ENCODE measurements at places on chromosomes 13 and 19.

GRCh38 chr19:39546599-39546998, 6.6 kb upstream of the EID2 start:
- DNase-seq = peak; percentile 34

- DNase-seq = no peak
Measured at GRCh38 chr13:30577401-30577852, 40.3 kb upstream of the USPL1 start.

- no peak for DNase-seq
Measured at GRCh38 chr19:7006135-7006704, 15.0 kb downstream of the MBD3L2B start.

GRCh38 chr19:18781885-18782527, 9.1 kb downstream of the COMP start:
- DNase-seq = no peak

DNA sequence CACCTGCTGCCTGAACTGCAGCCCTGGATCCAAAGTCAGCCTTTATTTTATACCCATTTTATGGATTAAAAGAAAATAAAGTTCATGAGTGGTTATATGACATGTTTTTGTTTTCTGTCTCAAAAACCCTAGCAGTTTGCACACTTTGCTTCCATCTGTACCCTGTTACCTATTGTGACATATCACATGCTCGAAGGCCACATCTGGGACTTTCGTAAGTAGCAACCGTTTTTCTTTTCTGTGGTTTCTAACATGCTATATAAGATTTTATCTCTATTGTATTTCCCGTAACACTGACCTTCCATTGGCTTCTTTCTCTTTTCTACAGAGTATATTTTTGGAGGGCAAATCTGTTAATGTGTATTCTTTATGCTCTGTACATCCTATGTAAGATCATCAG, 1007.2 kb downstream of the PCDH9 start:
- DNase-seq = no peak

DNA sequence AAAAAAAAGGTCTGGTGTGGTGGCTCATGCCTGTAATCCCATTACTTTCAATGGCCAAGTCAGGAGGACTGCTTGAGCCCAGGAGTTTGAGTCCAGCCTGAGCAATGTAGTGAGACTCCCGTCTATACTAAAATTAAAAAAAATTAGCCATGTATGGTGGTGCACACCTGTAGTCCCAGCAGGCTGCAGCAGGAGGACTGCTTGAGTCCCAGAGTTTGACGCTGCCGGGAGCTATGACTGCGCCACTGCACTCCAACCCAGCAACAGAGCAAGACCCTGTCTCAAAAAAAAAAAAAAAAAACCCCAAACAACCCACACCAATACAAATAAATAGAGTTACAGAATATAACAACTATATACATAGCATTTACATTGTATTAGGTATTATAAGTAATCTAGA, 65.7 kb downstream of the MICU2 start:
- no peak for DNase-seq

- no peak for DNase-seq
Measured at GRCh38 chr19:663682-664117, 686 bp upstream of the RNF126 start.

DNA sequence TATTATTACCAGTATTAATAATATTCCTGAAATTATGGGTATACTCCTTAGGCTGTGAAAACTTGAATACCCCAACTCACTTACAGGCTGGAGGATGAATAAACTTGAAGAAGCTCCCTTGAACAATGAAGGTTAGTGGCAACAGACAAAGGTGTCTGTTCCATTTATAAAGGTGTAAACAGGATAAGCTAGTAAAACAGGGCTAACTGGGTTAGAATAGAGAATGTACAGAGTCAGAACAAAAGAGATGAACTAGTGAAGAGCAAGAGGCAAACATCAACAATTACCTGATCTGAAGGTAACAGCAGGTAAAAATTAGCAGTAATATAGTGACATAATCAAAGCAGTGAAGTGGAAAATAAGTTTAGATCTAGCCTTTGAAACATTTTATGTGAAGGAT, 23.2 kb downstream of the MICU2 start:
- DNase-seq = no peak

DNA sequence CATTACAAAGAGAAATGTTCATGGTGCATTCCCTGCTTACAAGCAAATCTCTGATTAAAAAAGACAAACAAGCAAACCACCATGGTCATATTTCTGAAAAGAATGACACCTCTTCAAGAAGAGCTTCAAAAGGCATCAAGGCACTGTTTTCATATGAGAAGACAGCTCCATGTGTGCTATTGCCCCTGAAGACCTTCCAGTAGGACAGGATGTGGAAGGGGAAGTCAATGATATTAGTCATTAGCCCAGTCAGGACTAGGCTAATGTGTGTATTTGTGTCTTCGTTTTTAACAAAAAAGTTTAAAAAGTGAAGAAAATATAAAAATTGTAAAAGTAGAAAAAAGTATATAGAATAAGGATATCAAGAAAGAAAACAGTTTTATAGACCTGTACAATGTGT, 534.7 kb upstream of the ARGLU1 start:
- no peak for DNase-seq

GRCh38 chr13:28408235-28408848, 86.6 kb downstream of the FLT1 start:
- DNase-seq = no peak

DNA sequence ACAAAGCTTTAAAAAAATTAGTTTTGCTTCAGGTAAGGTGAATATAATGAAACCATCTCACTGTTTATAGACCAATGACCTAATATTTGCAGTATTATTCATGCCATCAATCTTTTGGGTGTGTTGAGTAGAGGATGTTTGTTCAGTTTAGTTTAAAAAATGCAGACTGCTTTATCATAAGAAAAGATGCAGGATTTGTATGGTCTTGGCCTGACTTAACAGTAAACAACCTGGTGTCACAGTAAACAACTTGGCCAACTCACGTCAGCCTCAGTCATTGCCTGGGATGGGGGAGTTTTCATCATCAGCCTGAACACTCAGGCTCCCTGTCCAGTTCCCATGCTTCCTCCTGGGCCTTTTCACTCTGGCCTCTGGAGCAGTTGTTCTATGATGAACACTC, 55.1 kb downstream of the LMO7 start:
- no peak for DNase-seq

GRCh38 chr13:81394640-81395039, 1053.7 kb upstream of the SPRY2 start:
- no peak for DNase-seq

DNA sequence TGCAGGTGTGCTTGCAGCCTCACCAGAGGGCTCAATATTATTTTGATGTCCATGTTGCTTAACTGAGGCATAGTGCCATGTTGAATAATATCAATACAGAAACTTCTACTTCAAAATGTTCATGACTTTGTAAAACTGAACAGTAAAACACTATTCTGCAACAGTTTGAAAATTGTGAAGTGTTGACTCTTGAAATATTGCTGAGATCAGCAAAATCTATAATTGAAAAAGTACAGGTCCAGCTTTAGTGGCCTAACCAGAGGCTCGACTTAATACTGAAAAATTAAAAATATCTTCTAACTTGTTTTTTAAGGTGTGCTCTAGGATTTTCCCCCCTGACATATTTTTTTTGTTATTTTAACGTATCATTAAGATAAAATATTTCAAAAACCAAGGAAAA, 1460.7 kb downstream of the EFNB2 start:
- no peak for DNase-seq

- no peak for DNase-seq
Measured at GRCh38 chr19:309206-309565, 18.0 kb upstream of the PLPP2 start.

DNA sequence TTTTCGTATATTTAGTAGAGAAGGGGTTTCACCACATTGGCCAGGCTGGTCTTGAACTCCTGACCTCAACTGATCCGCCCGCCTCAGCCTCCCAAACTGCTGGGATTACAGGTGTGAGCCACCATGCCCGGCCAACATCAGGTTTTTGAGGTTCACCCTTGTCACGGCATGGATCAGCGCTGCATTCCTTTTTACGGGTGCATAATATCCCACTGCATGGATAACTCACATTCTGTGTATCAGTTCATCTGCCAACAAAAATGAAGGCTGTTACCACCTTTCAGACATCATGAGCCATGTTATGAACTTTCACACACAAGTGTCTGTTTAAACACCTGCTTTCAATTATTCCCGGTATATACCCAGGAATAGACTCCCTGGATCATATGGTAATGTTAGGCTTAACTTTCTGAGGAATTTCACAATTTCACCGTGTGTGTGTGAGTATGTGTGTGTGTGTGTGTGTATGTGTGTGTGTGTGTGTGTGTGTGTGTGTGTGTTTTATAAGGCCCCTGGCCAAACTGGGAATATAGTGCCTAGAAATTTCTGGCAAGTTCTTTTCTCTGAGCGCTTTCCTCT, 52.2 kb downstream of the AP1M1 start:
- DNase-seq = no peak

DNA sequence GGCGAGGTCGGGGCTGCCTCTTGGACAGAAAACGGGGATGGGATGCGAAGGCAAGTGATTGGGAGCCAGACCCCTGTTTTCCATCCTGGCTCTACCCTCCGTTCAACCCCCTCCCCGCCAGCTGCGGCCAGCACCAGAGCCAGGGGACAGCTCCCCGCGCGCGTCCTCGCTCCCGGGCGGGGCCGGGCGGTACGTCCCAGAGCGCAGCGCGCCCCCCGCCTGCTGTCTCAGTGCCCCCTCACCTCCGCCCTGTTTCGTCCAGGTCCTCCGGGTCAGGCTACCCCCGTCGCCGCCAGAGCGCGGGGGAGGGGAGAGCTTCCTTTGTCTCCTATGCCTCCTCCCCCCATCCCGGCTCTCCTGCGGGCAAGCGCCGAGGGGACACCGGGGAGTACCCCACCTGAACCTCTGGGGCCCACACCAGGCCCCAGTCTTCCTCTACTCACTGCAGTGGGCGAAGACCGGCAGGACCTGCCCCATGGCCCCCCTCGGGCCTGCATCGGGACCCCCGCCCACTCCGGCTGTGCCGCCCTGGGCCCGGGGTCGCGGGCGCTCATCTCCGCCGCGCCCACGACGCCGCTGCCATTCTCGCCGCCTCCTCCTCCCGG, 396 bp downstream of the RTN2 start:
- peak; percentile 82 for DNase-seq

DNA sequence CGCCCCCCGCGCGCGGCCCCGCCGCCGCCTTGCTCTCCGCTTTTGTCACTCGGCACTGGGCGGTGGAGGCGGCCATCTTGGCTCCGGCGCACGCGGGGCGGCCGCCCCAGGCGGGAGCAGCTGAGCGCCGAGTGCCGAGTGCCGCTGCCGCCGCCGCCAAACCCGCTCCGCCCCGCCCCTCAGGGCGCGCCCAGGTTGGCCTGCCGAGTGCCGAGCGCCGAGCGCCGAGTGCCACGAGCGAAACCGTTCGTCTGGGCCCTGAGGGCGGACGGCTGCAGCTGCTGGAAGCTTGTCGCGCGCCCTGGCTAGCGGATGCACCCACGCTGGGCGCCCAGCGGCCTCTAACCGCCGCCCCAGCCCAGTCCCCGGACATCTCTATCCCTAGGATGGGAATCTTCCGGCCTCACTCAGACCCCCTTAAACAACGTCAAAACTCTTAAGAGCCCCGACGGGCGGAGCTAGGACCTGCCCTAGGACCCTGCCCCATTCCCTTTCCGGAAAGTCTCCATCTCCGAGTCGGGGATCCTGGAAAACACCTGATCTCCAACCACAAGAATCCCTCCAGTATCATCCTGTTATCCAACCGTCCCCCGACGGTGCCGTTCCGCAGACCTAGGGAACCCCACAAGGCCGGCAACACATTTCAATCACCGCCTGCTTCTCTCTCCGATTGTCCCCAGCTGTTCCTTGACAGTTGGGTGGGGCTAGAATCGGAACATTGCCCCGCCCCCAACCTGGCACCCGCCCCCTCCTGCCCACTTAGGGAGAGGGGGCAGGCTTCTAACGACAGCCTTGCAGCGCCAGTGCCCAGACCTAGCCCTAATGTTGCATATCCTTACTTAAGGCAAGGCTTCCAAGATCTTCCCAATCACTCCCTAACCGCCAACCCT, 14.1 kb upstream of the AKAP8L start:
- DNase-seq = peak; percentile 90

- no peak for DNase-seq
Measured at GRCh38 chr13:92313382-92313781, 913.2 kb upstream of the GPC6 start.

- DNase-seq = no peak
Measured at GRCh38 chr19:31470229-31470939, 121.1 kb upstream of the TSHZ3 start.

DNA sequence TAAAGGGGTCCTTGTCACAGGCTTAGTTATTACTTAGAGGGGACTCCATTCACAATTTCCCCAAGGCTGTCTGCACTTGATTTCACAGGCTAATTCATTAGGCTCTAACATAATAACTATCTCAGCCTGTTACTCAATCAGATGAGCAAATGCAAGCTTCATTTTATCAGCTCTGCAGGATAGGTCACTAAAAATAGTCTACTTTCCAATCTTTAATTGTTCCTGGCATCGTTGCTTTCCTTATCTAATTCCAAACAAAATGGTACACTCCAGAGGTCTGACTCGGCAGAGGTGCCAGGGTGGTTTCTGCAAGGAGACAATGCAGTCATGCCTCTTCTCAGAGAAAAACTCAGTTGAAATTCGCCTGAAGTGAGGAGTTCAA, 69.7 kb upstream of the SLC15A1 start:
- DNase-seq = no peak

DNA sequence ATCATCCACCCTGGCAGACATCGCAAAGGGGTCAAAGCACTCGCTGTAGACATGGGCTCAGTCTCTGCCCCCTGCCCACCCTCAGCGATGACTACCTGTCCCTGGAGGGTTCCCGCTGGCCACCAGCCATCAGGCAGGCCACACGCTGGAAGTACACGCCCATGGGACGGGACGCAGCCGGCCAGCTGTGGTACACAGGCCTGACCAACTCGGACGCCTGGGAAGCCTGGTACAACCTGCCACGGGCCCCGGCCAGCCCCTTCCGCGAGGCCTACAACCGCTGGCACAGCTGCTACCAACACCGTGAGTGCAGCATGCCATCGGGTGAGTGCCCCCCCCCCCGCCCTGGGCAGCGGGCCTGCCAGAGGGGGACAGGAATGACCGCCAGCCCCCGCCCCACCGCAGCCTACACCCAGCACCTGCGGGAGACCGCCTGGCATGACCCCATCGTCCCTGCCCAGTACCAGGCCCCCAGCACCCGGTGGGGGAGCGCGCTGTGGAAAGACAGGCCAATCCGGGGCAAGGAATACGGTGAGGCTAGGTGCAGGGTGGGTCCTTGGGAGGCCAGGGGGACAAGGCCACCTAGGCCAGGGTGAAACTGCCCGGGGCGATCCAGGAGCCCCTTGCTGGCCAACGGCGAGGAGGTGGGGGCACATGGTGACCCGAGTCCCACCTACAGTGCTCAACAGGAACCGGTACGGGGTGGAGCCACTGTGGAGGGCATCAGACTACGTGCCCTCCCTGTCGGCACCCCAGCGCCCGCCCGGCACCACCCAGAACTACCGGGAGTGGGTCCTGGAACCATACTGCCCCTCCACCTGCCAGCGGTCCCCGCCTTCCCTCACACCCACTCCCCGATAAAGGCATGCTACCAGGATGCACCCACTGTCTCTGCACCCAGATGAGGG, 4.4 kb downstream of the TEKTIP1 start:
- DNase-seq = no peak

- DNase-seq = peak; percentile 40
Measured at GRCh38 chr19:52896431-52897137, 851 bp downstream of the ZNF320 start.

GRCh38 chr19:45529420-45529785, 22.1 kb downstream of the VASP start:
- DNase-seq = no peak

GRCh38 chr13:94710881-94711560, 1.3 kb downstream of the SOX21 start:
- DNase-seq = peak; percentile 64
